GM06990 (cell line): ENCODE measurements at places on chromosomes 13 and 19.

DNA sequence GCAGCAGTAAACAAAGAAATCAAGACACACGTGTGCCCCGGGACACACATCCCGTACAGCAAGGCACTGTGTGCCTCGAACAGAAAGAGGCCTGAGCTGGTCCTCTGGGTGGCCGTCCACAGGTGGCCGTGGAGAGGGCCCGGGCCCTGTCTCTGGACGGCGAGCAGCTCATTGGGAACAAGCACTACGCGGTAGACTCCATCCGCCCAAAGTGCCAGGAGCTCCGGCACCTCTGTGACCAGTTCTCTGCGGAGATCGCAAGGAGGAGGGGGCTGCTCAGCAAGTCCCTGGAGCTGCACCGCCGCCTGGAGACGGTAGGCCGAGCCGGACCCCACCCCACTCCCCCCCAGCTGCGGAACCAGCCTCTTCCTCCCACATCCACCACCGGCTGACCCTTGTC, 30.7 kb upstream of the F7 start:
- DNase-seq: no peak

- DNase-seq: no peak
Observed at GRCh38 chr13:30373727-30374126, 48.6 kb upstream of the UBE2L5 start.

DNA sequence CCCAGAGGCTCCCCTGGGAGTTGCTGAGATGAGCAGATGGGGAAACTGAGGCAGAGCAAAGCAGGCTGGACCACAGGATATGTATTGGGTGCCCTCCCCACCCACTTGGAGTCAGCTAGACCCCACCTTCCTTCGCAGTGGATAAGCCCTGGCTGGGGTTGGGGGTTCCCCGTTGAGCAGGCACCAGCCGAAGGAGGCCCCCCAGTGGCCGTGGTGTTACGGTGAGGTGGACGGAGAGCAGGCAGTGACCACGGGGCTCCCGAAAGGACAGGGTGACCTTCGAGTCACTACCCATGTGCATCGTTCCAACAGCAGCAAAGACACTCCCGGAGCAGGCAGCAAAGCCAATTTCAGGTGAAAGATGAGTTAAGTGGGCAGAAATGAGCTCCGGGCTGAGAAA, 62.4 kb upstream of the ADGRE5 start:
- no peak for DNase-seq

GRCh38 chr13:97220151-97220900, 1.8 kb upstream of the MBNL2 start:
- DNase-seq: no peak
